Purkinje cell (primary cell): ENCODE measurements at places on chromosomes 4 and X. TPM values are rescaled to one million over a fixed set of nuclear protein-coding genes. Genes with fewer than 3 reads are reported as not detected.

The SUPT20HL1 gene
- polyA plus RNA-seq, result not detected in 2 replicates

The MFAP3L gene
- polyA plus RNA-seq, result 32.3 and 43.4 TPM in 2 replicates

The NAP1L2 gene
- polyA plus RNA-seq, result 118 and 139 TPM in 2 replicates

The GLRA2 gene
- 0.18 and 0.97 TPM in 2 replicates for polyA plus RNA-seq

The CHM gene
- polyA plus RNA-seq, result 104 and 117 TPM in 2 replicates

The TMPRSS11B gene
- polyA plus RNA-seq, result not detected in 2 replicates

The VEGFC gene
- not detected in 2 replicates for polyA plus RNA-seq

The GPRASP2 gene
- 42.7 and 53.1 TPM in 2 replicates for polyA plus RNA-seq

The ARHGAP36 gene
- polyA plus RNA-seq, result 1.7 TPM in 1 of 2 replicates, not detected in the other

The EGF gene
- polyA plus RNA-seq, result not detected in 2 replicates

The MAGEC2 gene
- polyA plus RNA-seq, result not detected in 2 replicates
